ENCODE measurements at places on chromosomes 11 and 22. TPM values are rescaled to one million over a fixed set of nuclear protein-coding genes. Genes with fewer than 3 reads are reported as not detected.

GRCh38 chr11:34356913-34357700, 703 bp downstream of the ABTB2 start:
- peak; percentile 61 for DNase-seq

GRCh38 chr11:371716-372590, 2.7 kb downstream of the B4GALNT4 start:
- DNase-seq, result no peak

- no peak for DNase-seq
Measured at GRCh38 chr11:95149651-95150364, 60.2 kb downstream of the ENDOD1 start.

DNA sequence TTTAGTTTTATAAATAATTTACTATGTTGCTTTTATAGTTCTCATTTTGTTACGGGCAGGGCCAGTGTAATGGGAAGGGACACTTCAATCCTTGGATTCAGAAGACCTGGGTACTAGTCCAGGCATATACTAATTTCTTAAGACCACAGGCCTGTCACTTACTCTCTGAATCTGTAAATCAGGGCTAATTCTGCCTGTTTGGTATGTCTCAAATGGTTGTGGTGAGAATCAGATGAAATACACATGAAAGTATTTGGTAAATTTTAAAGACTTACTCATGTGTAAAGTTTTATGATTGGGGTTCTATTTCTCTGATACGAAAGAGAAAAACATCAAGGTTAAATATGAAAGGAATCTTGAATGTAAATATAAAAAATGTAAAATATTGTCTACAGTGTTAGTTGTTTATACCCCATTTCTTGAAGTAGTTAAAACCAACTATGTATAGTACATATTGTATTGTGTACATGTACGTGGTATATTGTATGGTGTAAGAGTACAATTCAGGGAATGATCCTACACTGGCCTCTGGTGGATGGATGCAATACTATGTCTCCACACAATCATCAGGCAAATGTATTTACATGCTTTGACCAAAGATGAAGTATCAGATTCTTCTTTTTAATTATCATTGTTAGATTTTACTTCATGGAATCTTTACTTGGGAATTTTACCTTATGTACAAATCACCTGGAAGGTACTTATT, 24.5 kb upstream of the RAG2 start:
- DNase-seq, result peak; percentile 28

DNA sequence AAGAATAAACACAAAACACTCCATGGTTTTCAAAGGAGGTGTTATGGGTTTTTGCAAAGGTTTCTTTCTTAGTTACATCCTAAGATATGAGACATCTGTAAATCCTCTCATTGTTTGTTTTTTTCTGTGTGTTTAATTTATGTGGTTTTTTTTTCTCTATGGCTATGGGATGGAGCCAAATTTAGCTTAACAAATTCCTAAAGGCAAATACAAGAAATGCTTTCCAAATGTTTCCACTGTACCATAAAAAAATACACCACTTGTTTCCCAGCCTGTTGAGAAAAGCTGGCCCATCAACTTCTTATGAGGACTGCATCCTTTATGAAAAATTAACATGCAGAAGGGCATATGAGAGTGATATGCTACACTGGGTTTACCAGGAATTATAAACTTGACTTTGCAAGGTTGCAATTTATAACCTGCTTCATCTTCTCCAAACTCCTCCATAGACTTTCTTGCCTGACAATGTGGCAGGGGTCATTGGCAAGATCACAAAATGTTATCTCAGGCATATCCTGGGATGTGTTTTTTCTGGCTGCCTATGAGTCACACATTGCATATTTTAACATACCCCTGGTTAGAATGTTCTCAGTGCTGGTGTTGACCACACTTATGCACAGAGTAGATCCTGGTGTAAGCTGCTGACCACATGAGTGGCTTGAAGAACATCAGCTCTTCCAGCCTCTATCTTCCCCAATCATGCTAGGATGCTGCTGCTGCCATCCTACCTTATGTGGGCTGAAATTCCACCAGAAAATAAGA, 137.6 kb upstream of the TTC12 start:
- peak; percentile 94 for DNase-seq

- DNase-seq, result peak; percentile 27
Measured at GRCh38 chr11:86101941-86102407, 33.1 kb upstream of the PICALM start.

- peak; percentile 53 for DNase-seq
Measured at GRCh38 chr11:114031246-114031966, 28.1 kb upstream of the ZBTB16 start.

DNA sequence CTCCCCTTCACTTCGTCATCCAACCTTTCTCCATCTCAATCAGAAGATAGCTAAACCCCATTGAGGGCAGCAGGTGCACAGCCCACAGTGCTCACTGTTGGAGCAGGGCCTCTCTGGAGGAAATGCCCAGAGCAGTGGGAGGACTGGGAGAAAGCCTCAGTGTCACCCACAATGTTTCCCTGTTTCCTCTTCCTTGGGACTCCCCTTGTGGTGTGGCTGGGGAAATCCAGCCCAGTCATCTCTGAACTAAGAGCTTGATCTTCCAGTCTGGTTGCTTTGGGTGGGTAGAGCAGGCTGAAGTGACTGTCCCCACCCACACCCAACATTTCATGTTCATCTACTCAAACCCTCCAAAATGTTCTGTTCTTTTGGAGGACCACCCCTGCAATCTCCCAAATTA, 29.8 kb upstream of the EED start:
- DNase-seq, result no peak

GRCh38 chr11:133115099-133115498, 417.2 kb downstream of the OPCML start:
- DNase-seq, result no peak

- no peak for DNase-seq
Measured at GRCh38 chr11:48101044-48101733, 115.4 kb upstream of the OR4B1 start.

GRCh38 chr11:3177931-3178330, 12.8 kb upstream of the OSBPL5 start:
- DNase-seq, result peak; percentile 90

DNA sequence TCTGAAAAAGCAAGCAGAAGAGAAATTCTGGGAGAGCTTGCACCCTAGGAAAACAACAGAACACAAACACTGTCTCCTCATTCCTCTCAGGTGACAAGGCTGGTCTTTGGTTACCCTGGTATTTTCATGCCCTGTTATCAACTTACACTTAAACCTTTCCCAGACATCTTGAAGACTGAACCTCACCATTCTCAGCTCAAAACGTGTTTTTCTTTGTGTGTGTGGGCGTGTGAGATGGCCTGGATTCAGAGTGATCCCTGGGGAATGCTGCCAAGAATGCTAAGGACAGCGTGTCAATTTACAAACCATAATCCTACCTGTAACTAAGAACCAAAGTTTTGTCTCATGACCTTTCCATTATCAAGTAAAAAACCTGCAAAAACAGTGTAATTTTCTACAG, 33.3 kb downstream of the ELF5 start:
- DNase-seq, result peak; percentile 39

GRCh38 chr11:104858882-104859775, 39.1 kb downstream of the CASP12 start:
- DNase-seq, result peak; percentile 17

GRCh38 chr11:116776522-116776984, 3.8 kb upstream of the BUD13 start:
- DNase-seq, result no peak

DNA sequence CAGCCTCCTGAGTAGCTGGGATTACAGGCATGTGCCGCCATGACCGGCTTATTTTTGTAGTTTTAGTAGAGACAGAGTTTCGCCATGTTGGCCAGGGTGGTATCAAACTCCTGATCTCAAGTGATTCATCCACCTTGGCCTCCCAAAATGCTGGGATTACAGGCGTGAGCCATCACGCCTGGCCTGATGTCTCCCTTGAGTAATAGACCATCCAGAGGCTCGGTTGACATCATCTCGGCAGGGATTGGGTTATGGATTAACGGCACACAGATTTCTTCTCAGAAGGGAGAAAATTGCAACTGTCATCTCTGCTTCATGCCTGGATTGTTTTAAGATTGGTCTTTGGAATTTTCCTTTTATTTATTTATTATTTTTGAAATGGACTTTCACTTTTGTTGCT, 239.2 kb upstream of the LARGE1 start:
- no peak for DNase-seq

- no peak for DNase-seq
Measured at GRCh38 chr11:41309716-41310115, 149.7 kb downstream of the LRRC4C start.

GRCh38 chr22:29217827-29218757, 12.4 kb downstream of the EMID1 start:
- DNase-seq, result no peak

DNA sequence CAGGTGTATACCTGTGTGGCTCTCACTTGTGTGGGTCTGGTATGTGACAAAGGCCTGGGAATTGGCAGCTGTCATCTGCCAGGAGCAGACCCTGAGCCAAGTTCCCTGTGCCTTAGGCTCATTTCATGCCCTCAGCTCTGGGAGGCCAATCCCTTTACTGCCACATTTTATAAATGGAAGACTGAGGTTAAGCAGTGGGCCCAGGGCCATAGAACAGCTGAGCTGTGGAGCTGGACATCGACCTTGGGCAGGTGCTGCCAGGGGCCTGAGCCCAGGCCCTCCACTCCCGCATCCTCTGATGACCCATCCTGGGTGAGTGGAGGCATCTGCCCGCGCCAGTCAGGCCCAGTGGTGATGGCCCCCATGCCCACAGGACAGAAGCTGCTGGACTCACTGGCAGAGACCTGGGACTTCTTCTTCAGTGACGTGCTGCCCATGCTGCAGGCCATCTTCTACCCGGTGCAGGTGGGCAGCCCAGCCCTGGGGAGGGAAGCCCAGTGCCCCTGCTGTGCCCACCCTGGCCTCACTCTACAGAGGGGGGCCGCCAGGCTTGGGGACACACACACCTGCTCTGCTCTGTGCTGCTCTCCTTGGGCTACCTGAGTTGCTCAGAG, 20.9 kb upstream of the ARHGAP8 start:
- DNase-seq, result no peak

DNA sequence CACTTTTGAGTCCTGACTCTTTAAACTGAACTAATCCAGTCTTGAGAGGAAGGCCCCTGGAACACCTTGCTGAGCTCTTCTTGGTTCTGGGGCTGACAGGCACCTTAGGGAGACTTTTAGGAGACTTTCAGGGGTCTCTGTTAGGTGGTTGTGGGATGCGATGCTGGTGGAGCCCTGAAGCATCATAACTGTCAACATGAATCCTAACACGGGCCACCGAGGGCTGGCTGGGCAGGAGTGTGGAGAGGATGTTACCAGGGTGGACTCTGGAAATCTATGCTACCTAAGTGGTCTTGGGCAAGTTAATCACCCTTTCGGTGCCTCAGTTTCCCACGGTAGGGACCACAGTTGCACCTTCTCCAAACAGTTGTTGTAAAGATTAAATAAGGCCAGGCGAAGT, 106.5 kb downstream of the ST3GAL4 start:
- no peak for DNase-seq

- no peak for DNase-seq
Measured at GRCh38 chr11:12784445-12784844, 110.2 kb downstream of the TEAD1 start.

- DNase-seq, result no peak
Measured at GRCh38 chr11:92083123-92083522, 141.5 kb upstream of the FAT3 start.

DNA sequence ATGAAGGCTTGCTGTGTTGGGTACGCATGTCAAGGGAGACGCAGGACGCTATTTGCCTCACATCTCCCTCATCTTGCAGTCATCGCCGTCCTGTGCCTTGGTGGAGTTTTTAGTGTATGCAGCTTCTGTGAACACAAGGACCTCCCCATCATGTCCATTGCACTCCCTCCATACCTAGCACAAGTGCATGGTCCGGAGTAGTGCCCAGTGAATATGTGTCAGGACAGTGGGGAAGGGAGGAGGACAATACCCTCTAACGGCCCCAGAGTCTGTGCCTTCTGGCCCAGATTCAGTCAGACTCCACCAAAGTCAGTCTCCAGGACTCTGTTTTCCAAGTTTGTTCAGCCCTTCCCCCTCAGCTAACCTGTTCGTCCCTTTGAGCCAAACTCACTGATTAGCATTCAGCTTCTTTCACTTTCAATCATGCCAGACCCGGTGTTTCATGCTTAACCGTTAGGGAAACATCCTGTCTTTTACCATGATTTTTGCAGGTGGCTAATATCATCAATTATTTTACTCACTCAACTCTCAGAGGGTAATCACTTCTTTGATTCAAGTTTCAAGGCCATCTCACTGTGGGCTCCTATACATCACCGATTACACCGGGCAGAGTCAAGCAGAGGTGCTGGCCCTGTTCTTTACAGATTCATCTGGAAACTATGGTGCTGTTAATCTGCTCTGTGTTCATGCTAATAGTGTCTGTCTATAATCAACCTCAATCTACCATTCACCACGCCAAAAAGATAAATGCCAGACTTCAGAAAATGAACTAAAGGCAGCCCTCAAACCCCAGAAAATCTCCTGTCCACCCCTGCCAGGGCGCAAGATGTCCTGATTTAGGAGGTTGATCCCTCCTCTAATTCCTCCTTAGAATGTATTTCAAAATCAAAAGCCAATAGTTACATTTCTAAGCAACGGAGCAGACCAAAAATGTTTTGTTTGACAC, 156.5 kb downstream of the RRAS2 start:
- DNase-seq, result no peak

DNA sequence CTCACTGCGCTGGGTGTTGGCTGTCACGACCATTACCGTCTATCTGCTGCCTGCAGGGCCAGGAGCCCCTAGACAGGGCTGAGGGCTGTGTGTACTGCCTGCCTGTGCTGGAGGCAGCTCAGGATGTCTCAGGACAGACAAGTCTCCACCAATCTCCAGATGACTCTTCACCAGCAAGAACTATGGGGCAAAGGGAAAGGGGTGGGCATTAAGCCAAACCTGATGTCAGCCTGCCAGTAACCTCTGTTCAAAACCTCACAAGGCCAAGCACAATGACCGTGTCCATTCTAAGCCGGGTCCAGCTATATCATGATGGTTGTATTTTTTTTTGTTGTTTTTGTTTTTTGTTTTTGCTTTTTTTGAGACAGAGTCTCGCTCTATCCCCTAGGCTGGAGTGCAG, 31.6 kb downstream of the MAFF start:
- DNase-seq, result no peak

DNA sequence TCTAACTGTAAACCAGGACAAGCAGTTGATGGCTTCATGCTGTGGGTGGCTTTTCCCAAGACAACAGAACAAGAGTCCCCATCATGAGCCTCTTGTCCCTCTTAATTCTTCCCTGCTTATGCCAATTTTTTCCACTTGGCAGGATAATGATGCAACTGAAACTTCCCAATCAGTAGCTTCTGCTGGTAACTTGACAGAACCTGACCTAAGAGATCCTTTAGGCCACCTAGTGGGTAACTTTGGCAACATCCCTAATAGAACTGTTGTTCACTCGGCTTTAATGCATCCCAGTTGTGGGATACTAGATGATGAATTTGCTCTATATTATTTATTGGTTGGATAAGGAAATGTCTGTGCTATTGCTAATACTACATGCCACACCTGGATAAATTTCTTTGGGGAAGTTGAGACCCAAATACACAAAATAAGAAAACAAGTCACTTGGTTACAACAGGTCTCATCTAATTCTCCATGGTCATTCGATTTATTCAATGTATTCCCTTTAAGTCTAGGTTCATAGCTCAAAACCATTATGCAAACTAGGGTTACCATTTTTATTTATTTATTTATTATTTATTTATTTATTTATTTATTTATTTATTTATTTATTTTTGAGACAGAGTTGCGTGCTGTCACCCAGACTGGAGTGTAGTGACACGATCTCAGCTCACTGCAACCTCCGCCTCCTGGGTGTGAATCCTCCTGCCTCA, 41.4 kb upstream of the NFAM1 start:
- DNase-seq, result peak; percentile 57

Gene OR52H1
- total RNA-seq, result not detected

Gene DMC1
- 20.8 TPM for total RNA-seq

Gene OR52N4
- total RNA-seq, result not detected

Gene CNTN5
- not detected for total RNA-seq

Gene NDUFS8
- 171 TPM for total RNA-seq

Gene ATG13
- total RNA-seq, result 70.2 TPM
